ENCODE measurements at places on chromosomes 13 and 19. TPM values are rescaled to one million over a fixed set of nuclear protein-coding genes. Genes with fewer than 3 reads are reported as not detected.
A peak's percentile ranks its signal among the peaks of the same experiment; 100 is the strongest.

GRCh38 chr13:47256618-47257017, 359.8 kb upstream of the HTR2A start:
- no peak overlapping the region for H3K27ac ChIP-seq
- H3K4me3 ChIP-seq, result no peak overlapping the region
- no peaks in the 10 kb centered on the region for H3K36me3 ChIP-seq
- H3K27me3 ChIP-seq, result no peaks in the 10 kb centered on the region

DNA sequence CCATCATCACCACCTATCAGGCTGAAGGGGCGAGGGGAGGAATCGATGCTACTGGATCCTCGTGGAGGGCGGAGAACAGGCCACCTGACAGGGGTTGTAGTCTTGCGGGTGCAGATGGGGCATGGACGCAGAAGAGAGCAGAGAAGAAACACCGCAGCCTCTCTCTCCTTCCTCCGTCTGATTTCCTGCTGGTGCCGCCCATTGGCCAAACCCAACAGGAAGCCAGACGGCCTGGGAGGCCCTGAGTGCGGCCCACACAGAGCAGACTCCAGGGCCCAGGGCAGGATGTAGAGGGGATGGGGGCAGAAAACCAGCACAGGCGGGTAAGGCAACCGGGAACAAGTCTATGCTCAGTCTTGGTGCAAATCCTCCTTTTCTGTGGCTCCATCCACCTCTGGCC, 15.4 kb downstream of the CEBPA start:
- peaks cover 7% of the 10 kb centered on the region for H3K27me3 ChIP-seq
- H3K27ac ChIP-seq, result peak overlapping the region; percentile 36
- H3K4me3 ChIP-seq, result no peak overlapping the region
- H3K36me3 ChIP-seq, result no peaks in the 10 kb centered on the region

DNA sequence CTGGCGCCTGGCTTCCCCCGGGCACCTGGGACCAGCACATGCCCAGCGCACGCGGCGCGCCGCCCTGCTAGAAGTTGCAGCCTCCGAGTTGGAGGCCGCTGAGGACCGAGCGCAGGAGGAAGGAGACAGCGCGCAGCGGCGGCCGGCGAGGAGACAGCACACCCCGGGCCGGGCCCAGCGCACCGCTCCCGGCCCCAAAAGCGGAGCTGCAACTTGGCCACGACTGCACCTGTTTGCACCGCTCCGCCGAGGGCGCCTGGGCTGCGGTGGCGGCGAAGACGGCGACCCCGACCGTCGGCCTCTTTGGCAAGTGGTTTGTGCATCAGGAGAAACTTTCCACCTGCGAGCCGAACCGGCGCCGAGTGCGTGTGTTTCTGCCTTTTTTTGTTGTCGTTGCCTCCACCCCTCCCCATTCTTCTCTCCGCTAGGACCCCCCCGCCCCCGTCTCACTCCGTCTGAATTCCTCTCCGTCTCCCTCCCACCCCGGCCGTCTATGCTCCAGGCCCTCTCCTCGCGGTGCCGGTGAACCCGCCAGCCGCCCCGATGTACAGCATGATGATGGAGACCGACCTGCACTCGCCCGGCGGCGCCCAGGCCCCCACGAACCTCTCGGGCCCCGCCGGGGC, at the start of gene SOX1:
Gene SOX1 (plus strand): TSS at position 34 of the 626 bp plus-strand sequence. CDS start 510 bp downstream, at position 544.
- H3K4me1 ChIP-seq, result peaks cover under 1% of the 10 kb centered on the region
- no peaks in the 10 kb centered on the region for H3K36me3 ChIP-seq
- H3K27me3 ChIP-seq, result peaks cover 85% of the 10 kb centered on the region
- no peak for DNase-seq

GRCh38 chr13:99501848-99502301, 603 bp downstream of the TM9SF2 start:
- peak overlapping the region; percentile 79 for H3K4me3 ChIP-seq
- DNase-seq, result peak; percentile 55
- H3K27me3 ChIP-seq, result no peaks in the 10 kb centered on the region
- H3K4me1 ChIP-seq, result peaks cover 81% of the 10 kb centered on the region

DNA sequence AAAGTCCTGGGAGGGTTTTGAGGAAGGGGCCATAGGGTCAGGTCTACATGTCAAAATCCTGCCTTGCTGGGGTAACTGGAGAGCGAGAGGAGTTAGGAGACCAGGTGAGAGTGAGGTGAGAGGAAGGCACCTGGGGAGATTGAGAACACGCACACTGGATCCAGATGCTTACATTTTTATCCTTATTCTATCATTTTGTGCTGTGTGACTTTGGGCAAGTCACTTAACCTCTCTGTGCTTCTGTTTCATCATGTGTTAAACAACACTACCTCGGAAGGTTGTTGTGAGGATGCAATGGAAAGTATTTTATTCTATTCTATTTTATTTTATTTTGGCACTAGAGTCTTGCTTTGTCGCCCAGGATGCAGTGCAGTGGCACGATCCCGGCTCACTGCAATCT, 3.5 kb downstream of the C19orf81 start:
- peaks cover 26% of the 10 kb centered on the region for H3K27me3 ChIP-seq
- H3K4me1 ChIP-seq, result no peaks in the 10 kb centered on the region
- no peak overlapping the region for H3K4me3 ChIP-seq
- no peak for DNase-seq
- no peaks in the 10 kb centered on the region for H3K36me3 ChIP-seq
- H3K27ac ChIP-seq, result no peak overlapping the region

- H3K4me1 ChIP-seq, result peaks cover 50% of the 10 kb centered on the region
- DNase-seq, result no peak
- no peak overlapping the region for H3K4me3 ChIP-seq
- no peak overlapping the region for H3K27ac ChIP-seq
- no peaks in the 10 kb centered on the region for H3K36me3 ChIP-seq
These were observed 1.7 kb upstream of the PDE4A start for GRCh38 chr19:10418485-10419199.

- peaks cover 30% of the 10 kb centered on the region for H3K36me3 ChIP-seq
- no peak for DNase-seq
- no peaks in the 10 kb centered on the region for H3K27me3 ChIP-seq
- no peak overlapping the region for H3K4me3 ChIP-seq
- peaks cover 56% of the 10 kb centered on the region for H3K4me1 ChIP-seq
- H3K27ac ChIP-seq, result peak overlapping the region; percentile 77
These were observed 11.1 kb downstream of the CAPN12 start for GRCh38 chr19:38733241-38733492.

Gene RETN
- total RNA-seq, result 21.1 TPM

Gene ZNF154
- 2.5 TPM for total RNA-seq

Gene NLRP9
- total RNA-seq, result not detected

Measured in lower lobe of right lung (tissue), 2 donors.